ENCODE measurements at places on chromosomes 3 and 15. TPM values are rescaled to one million over a fixed set of nuclear protein-coding genes. Genes with fewer than 3 reads are reported as not detected.

DNA sequence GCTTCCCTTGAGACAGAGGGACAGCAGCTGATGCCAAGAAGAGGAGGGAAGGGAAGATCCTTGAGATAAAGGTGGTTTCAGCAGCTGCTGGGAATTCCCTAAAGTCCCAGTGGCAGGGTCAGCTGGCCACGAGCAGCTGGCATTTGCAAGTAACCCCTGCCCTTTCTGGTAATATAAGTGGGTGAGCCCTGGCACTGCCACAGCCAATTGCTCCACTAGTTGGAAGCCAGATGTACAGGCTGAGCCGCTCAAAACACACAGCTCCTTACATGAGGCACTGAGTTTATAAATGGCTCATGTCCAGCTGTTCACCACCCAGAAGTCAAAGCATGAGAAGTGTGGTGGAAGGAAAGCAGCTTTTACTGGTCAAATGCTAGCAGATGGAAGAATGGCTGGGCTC is 35.4 kb downstream of the PRR20G start:
- H3K36me3 ChIP-seq: no peaks in the 10 kb centered on the region
- H3K4me3 ChIP-seq: no peak overlapping the region
- no peaks in the 10 kb centered on the region for H3K4me1 ChIP-seq
- no peak overlapping the region for H3K27ac ChIP-seq

- H3K36me3 ChIP-seq: no peaks in the 10 kb centered on the region
- no peak for DNase-seq
- no peaks in the 10 kb centered on the region for H3K4me1 ChIP-seq
These were observed 1.3 kb downstream of the GRM7 start for GRCh38 chr3:6862041-6862879.

DNA sequence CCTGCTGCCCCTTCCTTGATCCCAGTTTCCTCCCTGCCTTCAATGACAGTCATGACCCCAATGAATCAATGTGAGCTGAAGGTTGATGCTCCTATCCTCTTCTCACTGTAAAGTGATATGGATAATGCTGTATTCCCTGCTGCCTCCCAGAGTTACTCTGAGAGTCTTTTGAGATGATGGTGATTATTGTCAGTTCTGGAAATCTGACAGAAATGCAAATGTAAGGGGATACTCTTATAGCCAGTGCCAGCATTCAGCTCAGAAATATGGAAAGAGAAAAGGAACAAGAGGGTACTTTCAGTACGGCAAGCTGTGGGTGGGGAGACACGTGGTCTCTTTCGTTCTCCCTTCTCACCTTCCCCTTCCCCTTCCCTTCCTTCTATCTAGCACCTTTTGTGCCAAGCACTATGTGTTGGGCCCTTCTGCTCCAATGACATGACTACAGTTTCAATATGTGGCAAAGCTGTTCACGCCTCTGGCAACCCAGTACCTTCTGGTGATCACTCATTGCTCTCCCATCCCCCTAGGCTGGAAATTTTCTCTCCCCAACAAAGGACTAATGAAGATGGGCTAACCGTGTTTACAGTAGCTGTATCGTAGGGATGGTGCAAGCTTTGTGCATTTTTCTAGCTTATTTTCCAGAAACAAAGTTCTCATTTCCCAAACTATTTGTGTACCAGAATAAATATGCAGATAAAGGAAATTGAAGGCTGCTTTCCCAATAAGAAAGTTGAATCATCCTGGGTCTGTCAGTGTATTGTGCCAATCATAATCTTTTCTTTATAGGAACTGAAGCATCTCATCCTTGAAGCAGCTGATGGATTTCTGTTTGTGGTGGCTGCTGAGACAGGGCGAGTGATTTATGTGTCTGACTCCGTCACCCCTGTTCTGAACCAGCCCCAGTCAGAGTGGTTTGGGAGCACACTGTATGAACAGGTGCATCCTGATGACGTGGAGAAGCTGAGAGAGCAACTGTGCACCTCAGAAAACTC is 70.3 kb downstream of the ARNT2 start:
- no peaks in the 10 kb centered on the region for H3K4me1 ChIP-seq
- no peak overlapping the region for H3K27ac ChIP-seq
- no peaks in the 10 kb centered on the region for H3K36me3 ChIP-seq
- H3K27me3 ChIP-seq: peaks cover 4% of the 10 kb centered on the region

DNA sequence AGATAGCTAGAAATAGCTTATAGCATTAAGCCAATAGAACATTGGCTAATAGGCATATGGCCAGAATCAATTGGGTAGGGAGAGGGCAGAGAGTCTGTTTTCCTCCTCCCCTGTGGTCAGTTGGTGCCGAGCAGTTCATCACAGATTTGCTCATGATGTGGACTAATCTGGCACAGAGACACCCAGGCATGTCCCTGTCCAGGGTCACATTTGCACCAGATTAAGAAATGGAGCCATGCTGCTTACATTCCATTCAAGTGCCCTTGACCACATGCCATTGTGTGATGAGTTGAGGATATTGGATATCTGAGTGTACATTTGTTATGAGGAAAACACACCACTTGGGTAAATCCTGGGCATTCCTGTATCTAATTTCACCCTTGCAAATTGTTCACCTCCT is 53.4 kb downstream of the USP13 start:
- H3K4me1 ChIP-seq: no peaks in the 10 kb centered on the region

DNA sequence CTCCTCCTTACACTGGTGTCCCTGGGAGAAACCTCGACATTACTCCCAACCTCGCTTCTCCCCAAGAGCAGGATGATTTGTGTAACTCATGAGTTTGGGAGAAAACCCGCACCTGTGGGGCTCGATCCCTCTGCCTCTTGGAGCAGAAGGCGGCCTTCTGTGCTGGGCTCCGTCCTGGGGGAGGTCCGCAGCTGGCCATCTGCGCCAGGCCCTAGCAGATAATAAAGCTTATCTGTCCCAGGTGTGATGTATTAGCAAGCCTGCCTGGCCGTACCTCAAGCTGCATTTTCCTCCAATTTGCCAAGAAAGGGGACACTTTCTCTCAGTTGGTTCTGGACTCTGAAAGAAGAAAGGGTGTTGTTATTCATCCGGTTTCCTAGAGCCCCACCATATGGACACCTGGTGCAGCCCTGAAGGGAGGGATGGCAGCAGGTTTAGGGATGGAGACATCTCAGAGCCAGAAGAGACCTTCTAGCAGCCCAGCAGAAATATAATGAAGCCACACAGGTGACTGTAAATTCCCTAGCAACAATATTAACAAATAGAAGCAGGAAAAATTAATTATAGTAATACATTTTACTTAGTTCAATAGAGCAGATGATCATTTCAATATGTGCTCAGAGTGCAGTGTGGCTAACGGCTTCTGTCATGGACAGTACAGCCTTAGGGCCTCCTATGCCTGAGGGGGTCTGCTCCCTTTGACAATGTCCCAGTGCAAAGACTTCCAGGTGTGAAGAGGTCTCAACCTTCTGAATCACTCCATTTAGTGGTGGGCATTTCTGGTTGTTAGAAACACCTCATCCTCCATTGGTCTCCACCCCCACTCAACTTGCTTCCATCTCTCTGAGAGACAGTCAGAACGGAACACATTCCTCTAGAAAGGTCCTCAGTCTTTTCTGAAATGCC is 94.8 kb downstream of the CPN2 start:
- peaks cover 11% of the 10 kb centered on the region for H3K4me1 ChIP-seq
- H3K27ac ChIP-seq: peak overlapping the region; percentile 62
- no peaks in the 10 kb centered on the region for H3K36me3 ChIP-seq
- no peak for DNase-seq

DNA sequence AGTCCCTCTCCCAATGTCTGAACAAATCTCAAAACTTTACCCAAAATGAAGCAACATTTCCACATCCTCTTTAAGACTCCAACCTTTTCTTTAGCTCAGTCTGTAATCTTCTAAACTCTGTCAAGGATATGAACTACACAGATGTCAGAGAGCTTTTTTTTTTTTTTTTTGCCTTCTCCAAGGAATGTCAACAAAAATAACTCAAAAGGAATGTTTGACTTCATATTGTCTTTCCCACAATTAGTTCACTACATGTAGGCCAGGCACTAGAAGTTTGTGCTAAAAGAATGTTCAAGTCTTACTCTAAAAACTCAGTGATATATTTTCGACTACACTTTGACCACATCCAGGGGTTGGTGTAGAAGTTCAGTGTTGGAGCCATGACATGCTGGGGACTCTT is 37.1 kb downstream of the ADAMTS9 start:
- H3K27ac ChIP-seq: no peak overlapping the region
- no peaks in the 10 kb centered on the region for H3K36me3 ChIP-seq
- H3K4me3 ChIP-seq: no peak overlapping the region
- no peak for DNase-seq
- no peaks in the 10 kb centered on the region for H3K27me3 ChIP-seq

- H3K4me1 ChIP-seq: no peaks in the 10 kb centered on the region
- no peak for DNase-seq
- no peak overlapping the region for H3K27ac ChIP-seq
- H3K36me3 ChIP-seq: no peaks in the 10 kb centered on the region
- H3K4me3 ChIP-seq: no peak overlapping the region
These were observed 279.1 kb downstream of the FAM43A start for GRCh38 chr3:194964809-194965208.

GRCh38 chr15:77346245-77347036 is 73.5 kb downstream of the PEAK1 start:
- H3K27me3 ChIP-seq: no peaks in the 10 kb centered on the region
- no peak overlapping the region for H3K4me3 ChIP-seq
- no peak overlapping the region for H3K27ac ChIP-seq
- no peak for DNase-seq
- H3K36me3 ChIP-seq: no peaks in the 10 kb centered on the region

- no peaks in the 10 kb centered on the region for H3K27me3 ChIP-seq
- no peak overlapping the region for H3K4me3 ChIP-seq
- H3K36me3 ChIP-seq: no peaks in the 10 kb centered on the region
- no peak overlapping the region for H3K27ac ChIP-seq
- H3K4me1 ChIP-seq: no peaks in the 10 kb centered on the region
These were observed 226.1 kb downstream of the PLCL2 start for GRCh38 chr3:17110660-17111396.

Gene HGD
- 3.6 TPM for total RNA-seq

Gene UNC13C
- total RNA-seq: not detected

Gene AMOTL2
- total RNA-seq: 0.96 TPM

Gene ASB14
- not detected for total RNA-seq

Gene GRM7
- total RNA-seq: not detected

Gene NLGN1
- 0.18 TPM for total RNA-seq

Measured in T-cell (primary cell).